ENCODE measurements at places on chromosomes 16 and 17.

- DNase-seq, result no peak
Observed at GRCh38 chr16:73553941-73554660, 506.2 kb upstream of the ZFHX3 start.

DNA sequence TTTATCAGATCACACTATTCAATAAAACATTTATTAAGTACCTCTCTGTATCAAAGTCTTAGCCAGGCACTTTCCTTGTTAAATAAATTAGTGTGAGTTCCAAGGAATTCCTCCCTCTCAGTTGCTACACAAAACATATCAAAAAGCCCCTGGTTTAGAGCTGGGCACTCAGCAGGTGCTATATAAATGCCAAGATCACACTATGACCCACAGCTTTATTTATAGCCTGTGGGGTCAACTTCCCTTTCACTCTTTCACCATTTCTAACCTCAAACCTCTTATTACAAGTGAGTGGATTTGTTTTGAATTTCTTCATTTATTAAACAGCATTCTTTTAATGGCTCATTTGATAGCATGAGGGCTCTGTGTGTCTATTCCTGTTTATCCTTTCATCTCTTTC, 112.6 kb upstream of the MPHOSPH6 start:
- DNase-seq, result no peak

GRCh38 chr17:61443475-61443882, 8.7 kb upstream of the TBX4 start:
- DNase-seq, result no peak

DNA sequence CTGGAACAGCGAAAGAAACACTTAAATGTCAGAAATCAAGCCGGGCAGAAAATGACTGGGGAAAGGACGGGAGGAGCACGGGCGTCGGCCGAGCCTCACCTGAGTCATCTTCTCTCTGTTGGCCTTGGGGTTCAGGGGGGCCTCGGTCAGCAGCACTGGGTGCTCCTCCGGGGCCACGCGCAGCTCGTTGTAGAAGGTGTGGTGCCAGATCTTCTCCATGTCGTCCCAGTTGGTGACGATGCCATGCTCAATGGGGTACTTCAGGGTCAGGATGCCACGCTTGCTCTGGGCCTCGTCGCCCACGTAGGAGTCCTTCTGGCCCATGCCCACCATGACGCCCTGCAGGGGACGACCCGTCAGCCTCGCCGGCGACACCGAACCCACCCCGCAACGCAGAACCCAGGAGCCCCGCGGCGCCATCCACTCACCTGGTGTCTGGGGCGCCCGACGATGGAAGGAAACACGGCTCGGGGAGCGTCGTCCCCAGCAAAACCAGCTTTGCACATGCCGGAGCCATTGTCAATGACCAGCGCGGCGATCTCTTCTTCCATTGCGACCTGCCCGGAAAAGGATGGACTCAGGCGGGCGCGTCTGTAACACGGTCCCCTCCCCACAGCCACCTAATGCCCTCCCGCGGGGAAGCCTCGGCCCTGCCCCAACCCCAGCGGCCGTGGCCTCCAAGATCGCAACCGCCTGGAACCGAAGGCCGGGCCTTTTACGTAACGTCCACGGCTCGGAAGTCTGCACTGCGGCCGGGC, 616 bp downstream of the ACTG1 start:
- no peak for DNase-seq
